Right forelimb (tissue), 1 donor: ENCODE measurements at places on chromosomes 3 and 15.

DNA sequence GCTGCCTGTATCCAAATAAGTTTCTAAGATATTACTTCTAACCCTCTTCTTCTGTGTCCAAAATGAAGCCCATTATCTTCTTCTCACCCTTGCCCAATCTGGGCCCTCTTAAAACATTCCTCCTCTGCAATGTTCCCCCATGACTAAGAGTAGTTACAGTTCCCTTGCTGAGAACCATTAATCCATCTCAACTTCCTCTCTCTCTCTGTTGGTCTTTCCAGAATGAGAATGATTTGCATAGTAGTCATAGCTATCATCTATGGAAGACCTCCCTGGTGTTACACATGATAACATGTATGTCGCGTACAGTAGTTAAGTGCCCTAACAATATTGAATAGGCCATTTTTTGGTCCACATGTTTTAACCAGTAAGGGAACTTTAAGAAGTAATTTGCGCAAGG is 177.9 kb downstream of the ANXA2 start:
- no peak for DNase-seq

DNA sequence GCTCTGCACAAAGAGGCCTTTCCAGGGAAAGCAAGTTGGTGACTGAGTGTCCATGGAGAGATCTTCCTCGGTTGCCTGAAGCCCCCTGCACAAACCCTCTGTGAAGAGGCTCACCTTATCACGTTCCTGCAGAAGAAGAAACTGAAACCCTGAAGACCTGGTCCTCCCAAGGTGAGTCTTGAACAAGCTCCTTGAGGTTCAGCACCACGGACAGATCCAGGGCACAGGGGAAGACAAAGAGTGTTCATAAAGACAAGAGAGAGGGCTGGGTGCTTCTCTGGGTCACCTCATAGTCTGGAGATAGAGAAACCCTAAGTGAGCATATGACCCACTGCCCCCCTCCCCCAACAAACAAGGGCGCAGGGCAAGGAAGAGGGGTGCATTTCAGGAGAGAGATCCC is 21.7 kb upstream of the TBC1D21 start:
- DNase-seq, result peak; percentile 63

DNA sequence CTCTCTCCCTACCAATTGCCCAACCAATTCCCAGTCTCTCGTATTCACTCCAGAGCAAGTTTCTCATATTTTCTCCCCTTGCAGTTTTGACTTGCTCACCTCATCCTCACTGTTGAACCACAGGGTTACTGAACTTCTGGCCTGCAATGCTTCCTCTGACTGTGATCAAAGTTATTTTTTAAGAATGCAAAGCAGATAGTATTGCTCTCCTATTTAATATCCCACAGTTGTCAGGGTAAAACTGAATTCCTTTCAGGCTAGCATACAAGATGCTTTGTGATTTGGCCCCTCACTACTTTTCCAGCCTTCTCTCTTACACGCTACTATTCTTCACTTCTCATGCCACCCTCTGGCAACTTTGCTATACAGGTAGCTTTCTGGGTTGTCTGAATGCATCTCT is 80.9 kb downstream of the LRRFIP2 start:
- DNase-seq, result no peak

DNA sequence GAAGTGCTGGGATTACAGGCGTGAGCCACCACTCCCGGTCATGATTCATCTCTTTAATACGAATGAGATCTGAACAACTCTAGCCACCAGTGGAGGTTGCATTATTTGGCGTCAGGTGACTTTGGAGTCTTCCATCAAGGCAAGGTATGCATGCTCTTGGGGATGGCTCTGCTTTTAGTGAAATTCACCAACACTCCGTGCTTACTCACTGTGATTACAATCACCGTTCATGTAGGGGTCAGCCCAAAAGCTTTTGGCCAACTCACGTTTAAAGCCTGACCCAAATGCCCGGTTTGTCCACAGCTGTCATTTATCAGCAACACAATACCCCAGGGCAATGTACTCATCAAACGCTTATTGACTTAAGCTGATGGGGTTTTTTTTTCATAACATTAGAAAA is 155.4 kb downstream of the PDZRN3 start:
- DNase-seq, result no peak

DNA sequence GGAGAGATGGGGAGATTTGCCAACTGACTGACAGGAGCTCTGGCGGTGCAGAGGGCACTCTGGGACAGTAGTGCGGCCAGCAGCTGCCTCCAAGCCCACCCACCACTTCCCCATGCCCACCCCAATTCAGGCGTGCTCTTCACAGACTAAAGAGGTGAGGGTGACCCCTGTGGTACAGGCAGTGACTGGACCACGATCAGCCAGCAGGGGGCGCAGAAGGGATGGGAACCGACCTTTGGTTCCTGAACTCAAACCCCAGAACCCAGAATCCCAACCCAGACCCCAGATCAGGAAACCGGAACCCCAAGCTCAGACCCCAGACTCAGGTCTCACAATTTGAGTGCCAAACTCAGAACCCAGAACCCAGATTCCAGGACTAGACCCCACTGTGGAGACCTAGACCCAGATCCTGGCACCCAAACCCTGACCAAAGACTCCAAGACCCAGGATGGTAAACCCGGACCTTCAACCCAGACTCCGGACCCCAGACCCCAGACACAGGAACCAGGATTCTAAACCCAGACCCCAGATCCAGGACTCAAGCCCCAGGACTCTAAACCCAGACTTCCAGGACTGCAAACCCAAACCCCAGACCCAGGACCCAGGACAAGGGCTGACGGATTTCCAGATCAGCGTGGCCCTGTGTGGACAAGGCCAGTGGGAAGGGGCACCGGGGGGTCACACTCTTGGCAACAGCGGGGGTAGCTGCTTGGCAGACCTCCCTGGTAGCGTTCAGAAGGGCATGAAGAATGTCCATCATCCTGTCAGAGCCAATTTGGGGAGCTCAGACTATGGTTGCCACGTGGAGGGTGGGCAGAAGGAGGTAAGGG is 3.7 kb upstream of the MYL3 start:
- DNase-seq, result peak; percentile 88

- DNase-seq, result no peak
Measured at GRCh38 chr15:71080166-71080565, 35.1 kb upstream of the THSD4 start.
